ENCODE measurements at places on chromosomes 16 and 17. TPM values are rescaled to one million over a fixed set of nuclear protein-coding genes. Genes with fewer than 3 reads are reported as not detected.

- no peak for DNase-seq
Observed at GRCh38 chr17:60863892-60864707, 186.4 kb downstream of the BCAS3 start.

GRCh38 chr17:17682737-17683680, 1.8 kb downstream of the RAI1 start:
- peak; percentile 52 for DNase-seq

GRCh38 chr16:2776500-2777139, 460 bp downstream of the ELOB start:
- no peak for DNase-seq

KRT33A gene
- not detected for total RNA-seq

GRCh38 chr16:29310852-29311314, 95.6 kb downstream of the NPIPB11 start:
- no peak for DNase-seq

GPR139 gene
- total RNA-seq, result not detected

DNA sequence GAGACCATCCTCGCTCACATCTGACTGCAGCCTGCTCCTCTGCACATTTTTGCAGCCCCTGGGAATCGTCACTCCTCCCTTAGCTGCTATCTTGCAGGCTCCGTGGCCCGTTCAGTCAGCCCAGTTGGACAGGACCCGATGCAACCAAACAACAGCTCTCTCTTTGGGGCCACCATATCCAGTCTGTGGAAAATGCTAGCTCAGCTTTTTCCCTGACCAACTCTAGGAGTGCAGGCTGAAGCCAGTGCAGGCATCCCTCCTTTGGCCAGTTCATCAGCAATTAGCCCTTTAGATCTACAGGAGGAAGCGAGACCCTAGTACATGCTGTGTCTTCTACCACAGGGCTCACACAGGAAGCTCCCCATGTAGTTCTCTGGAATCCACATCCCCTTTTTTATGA, 182.1 kb downstream of the HS3ST3A1 start:
- no peak for DNase-seq

DNA sequence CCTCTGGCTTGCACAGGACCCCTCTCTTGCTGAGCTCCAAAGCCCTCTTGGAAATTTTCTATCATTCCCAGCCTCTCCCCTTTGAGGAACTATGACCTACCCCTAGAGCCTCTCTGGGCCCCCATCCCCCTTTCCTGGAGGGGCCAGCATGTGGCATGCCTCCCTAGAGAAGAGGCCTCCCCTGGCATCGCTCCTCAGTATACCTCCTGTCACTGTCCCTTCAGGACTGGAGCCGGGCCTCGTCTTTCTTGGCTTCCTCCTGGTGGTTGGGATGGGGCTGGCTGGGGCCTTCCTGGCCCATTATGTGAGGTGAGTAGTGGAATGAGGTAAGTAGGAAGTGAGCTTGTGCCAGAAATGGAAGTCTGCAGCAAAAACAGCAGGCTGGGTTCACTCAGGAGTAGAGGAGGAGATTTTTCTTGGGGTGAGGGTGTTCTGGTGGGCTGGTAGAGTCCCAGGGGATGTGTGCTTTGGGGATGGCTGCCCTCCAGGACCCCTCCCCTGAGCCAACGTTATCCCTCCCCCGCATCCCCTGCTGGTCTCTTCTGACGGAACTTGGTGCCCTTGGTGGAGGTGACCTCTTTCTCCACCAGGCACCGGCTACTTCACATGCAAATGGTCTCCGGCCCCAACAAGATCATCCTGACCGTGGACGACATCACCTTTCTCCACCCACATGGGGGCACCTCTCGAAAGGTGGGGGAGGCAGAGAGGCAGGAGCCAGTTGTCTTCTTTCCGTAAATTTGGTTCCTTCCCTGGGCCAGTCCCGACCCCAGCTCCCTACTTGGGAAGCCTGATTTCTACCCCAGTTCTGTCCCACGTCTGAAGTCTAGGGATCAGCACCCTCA, 4.6 kb downstream of the GUCY2D start:
- DNase-seq, result no peak

DNA sequence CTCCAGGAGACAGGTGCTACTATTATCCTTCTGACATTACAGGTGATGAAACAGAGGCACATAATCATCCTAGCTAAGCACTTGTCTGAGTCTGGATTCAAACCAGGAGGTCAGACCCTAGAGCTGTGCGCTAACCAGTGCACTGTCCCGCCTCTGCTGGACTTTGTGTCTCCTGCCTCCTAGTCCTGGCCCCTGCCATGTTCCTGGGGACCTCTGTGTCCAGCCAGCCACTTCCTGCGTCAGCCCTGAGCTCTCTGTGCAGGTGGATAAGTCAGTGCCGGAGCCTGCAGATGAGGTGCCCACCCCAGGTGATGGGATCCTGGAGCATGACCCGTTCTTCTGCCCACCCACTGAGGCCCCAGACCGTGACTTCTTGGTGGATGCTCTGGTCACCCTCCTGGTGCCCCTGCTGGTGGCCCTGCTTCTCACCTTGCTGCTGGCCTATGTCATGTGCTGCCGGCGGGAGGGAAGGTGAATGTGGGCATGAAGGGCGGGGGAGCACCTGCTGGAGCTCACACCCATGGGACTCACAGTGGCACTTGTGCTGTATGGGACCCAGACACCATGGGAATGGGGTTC, 4.2 kb downstream of the SGCA start:
- DNase-seq, result no peak

DNA sequence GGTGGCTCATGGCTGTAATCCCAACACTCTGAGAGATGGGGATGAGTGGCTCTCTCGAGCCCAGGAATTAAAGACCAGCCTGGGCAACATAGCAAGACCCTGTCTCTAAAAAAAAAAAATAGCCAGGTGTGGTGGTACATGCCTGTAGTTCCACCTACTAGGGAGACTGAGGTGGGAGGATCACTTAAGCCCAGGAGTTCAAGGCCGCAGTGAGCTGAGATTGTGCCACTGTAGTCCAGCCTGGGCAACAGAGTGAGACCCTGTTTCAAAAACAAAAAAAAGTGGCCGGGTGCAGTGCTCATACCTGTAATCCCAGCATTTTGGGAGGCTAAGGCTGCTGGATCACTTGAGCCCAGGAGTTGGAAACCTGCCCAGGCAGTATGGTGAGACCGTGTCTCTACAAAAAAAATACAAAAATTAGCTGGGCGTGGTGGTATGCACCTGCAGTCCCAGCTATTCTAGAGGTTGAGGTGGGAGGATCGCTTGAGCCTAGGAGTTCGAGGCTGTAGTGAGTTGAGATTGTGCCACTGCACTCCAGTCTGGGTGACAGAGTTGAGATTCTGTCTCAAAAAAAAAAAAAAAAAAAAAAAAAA, 3.0 kb downstream of the C16orf54 start:
- DNase-seq, result no peak

DNA sequence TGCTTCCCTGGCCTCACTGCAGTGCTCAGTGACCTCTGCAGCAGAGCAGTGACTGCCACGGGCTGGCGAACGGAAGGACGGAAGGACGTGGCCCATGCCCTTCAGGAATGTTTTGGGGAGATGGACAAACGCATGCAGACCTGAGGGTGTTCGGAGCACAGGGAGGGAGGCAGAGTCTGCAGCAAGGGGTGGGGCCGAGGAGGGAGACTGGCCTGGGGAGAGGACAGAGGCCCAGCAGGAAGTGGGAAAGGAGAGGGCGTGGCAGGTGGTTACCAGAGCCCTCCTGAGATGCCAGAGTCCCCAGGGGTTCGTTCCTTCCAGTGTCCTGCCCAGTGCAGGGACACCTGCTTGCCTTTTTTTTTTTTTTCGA, 21.9 kb downstream of the ADORA2B start:
- peak; percentile 27 for DNase-seq

DNA sequence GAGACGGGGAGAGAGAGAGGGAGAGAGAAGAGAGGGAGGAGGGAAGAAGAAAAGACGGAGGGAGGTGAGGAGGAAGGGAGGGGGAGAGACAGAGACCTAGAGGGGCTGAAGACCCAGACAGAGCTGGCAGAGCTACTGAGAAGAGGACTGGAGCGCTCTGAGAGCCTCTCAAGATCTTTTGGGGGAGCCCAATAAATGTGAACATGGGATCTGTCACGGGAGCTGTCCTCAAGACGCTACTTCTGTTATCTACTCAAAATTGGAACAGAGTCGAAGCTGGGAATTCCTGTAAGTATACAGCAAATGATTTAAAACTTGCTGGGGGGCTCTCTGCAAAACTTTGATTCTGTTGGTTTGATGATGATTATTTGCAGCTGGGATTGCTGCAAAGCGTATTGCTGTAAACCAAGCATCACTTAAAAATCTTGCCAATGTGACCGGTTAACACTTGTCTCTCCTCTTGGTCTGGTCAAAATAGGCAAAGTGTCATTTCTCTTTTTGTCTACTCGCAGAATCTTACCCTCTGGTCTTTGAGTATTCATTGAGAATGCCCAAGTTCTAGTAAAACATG, 344 bp downstream of the CNTNAP4 start:
- DNase-seq, result no peak

ALOXE3 gene
- total RNA-seq, result not detected

IFI35 gene
- 47.6 TPM for total RNA-seq

C17orf113 gene
- 3.7 TPM for total RNA-seq

KRTAP4-8 gene
- total RNA-seq, result not detected

KRT17 gene
- total RNA-seq, result 286 TPM

GRCh38 chr17:82882715-82883418, 43.0 kb upstream of the ZNF750 start:
- peak; percentile 90 for DNase-seq

CPHXL2 gene
- not detected for total RNA-seq

SMIM36 gene
- total RNA-seq, result 0.29 TPM

NGFR gene
- 0.05 TPM for total RNA-seq

DNA sequence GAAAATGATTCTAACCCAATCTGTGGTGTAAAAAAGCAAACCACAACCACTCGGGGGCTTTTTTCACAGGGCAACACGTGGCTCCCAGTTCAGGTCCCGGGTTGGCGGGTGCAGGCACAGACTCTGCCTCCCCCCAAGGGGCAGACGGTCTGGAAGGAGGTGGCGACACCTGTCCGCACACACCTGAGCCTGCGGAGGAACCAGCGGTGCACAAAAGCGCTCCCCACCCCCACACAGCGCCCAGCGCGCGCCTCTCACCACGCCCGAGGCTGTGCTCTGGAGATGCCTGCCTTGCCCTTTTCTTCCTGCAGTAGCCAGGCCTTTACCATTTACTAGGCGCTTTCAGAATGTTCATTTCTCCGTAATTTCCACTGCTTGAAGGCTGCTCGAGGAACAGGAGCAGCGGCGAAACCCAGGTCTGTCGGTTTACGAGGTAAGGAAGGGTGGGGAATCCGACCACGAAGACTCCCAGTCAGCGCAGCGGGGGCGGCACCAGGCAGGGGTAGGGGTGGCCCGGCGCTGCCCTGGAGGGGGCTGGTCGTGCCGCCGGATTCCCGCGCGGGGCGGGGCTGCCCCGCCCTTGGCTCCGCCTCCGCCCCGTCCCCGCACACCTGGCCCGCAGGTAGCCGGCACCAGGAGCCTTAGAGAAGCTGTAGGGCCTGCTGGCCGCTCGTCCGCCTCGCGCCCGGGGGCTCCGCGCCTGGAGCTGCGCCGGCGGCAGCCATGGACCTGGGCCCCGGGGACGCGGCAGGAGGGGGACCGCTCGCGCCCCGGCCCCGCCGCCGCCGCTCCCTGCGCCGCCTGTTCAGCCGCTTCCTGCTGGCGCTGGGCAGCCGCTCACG, at the start of gene USP43:
Gene USP43 (plus strand): TSS at position 608 of the 842 bp plus-strand sequence. CDS start 116 bp downstream, at position 724.
- peak; percentile 72 for DNase-seq

DNA sequence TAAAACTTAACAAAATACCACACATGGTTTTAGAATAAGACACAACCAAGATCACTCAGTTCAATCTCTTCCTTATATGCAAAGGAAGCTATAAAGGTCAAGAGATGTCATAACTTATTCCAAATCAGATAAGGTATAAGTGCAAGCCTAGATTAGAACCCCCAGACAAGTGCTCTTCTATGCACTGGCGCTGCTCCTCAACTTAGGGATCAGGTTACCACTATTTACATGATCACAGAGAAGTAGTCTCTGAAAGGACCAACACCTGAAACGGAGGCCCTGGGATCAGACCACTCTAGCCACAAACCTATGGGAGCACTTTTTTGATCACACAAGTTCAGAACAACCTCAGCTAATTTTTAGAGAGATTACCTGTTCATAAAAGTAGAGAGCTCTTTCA, 16.6 kb downstream of the COPS3 start:
- no peak for DNase-seq

- no peak for DNase-seq
Observed at GRCh38 chr17:73724990-73725389, 80.7 kb upstream of the SDK2 start.

DNA sequence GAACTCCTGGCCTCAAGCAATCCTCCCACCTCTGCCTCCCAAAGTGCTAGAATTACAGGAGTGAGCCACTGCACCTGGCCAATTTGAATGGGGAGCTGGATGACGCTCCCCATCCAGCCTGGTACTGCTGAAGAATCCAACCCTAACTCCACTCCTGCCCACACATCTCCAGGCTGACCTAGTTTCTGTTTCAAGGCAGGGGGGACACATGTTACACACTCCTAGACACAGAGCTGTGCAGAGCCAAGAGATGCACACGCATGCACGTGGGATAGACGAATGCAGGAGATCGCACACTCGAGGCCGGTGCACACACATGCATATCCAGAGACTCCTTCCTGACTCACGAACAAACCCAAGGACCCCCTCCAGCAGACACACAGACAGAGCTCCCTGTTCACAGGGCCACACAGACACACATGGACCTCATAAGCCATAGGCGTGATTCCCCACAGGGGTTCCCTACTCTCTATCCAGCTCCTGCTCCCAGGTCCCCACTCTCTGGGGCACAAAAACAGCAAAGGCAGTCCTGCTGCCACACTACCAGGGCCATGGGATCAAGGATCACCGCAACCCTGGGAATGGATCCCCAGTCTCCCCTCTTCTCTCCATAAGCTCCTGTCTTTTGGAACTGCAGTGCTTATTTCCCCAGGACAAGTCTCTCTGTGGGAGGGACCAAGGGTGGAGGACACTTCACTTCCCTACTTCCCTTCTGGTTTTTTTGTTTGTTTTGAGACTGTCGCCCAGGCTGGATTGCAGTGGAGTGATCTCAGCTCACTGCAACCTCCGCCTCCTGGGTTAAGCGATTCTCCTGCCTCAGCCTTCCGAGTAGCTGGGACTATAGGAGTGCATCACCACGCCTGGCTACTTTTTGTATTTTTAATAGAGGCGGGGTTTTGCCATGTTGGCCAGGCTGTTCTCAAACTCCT, 14.4 kb downstream of the EPOP start:
- peak; percentile 48 for DNase-seq

DNA sequence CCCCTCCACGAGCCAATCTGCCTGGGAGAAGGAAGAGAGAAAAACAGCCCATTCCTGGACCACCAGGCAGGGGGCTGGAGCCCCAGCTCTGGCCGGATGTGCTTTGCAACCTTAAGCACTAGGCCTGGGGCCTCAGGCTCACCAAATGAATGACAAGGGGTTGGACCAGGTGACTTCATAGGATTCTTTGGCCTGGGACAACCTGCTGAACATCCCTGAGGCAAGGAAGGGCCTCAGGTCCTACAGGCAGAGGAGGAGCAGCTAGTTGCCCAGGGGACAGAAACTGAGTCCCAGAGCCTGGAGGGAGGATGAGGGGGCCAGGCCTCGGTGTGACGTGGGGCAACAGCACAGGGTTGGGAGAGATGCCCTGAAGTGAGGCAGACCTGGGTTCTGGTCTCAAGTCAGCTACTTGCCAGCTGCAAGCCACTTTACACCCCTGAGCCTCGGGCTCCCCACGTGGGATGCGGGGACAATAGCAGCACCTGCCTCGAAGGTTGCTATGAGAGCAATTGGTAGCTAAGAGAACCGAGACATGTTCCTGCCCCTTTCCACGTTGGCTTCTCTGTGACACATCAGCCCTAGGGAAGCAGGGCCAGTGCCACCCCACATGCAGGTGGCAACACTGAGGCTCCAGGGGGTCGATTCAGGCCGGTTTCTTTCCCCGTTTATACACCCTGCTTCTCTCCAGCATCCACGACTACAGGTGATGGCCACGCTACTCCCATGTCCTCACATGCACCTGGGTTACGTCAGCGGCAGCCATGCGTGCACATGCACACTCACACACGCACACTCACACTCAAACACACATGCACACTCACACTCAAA, 42.6 kb downstream of the CFAP20 start:
- no peak for DNase-seq

Data from HT-29 (cell line).